ENCODE measurements at places on chromosomes 2 and 18.

- no peak for DNase-seq
Measured at GRCh38 chr2:206863196-206863595, 76.1 kb upstream of the CPO start.

GRCh38 chr2:73257425-73258125 is 23.5 kb downstream of the CCT7 start:
- DNase-seq, result no peak

- DNase-seq, result no peak
Measured at GRCh38 chr2:175161-175786, 88.6 kb downstream of the SH3YL1 start.

DNA sequence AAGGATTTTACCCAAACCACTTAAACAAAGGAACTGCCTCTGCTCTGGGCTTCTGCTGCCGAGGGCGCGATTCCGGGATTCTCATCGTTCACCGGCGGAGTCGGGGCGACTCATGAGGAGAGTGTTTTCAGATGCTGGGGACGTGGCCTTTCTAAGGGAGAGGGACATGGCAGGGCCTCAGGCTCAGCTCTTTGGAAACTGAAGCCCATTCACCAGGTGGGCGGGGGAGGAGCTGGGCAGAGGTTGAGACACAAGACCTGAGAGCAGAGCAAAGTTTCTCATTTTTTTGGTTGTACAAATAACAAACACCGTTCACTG is 29.8 kb downstream of the NFATC1 start:
- no peak for DNase-seq

GRCh38 chr2:175035806-175036205 is 30.6 kb upstream of the CHN1 start:
- DNase-seq, result no peak

DNA sequence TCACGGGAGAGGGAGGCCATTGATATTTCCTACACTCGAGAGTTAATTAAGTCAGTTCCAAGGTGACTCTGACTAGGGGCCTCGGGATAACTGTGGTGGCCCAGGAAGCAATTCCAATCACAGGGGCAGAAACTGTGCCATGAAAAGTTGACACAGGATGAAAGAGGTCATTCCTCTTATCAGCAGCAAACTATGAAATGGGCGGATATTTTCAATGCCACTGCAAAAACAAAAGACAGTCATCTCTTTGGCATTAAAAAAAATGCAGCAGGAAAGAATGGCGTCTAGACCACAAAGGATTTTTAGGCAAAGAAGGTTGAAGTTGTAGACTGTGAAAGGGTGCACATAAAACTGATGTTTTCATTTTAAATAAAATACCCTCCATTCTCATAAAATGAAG is 50.0 kb downstream of the TGIF1 start:
- no peak for DNase-seq

DNA sequence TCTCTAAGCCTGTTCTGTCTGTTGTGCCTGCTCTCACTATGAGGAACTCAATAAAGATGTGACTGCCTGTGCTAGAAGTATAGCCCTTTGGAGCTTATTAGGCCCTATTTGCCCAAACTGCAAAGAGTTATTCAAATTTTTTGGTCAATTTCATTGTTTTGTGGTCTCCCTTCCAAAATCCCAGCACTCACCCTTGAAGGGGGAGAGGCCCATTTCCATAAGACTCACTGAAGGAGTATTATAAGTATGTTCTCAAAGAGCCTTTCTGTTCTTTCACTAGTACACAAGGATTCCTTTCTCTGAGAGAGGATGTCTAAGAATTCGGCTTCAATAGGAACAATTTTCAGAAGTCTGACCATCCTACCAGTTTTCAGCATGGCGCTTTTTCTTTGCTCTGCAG is 641.9 kb upstream of the REG3G start:
- DNase-seq, result no peak

- no peak for DNase-seq
Measured at GRCh38 chr2:9030190-9030589, 26.7 kb upstream of the MBOAT2 start.

DNA sequence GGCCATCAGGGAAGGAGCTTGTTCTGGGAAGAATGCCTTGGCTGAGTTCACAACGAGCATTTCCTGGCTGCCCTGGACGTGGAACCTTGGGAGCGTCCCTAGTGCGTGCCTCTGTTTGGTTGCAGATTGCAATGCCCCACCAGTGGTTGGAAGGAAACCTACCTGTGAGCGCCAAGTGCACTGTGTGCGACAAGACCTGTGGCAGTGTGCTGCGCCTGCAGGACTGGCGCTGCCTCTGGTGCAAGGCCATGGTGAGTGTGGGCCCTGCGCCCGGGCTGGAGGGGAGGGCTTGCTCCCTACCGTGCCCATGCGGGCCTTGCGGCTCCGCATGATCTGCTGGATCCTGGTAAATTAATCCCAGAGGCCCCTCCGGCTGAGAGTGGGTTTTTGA is 81.9 kb downstream of the DGKD start:
- no peak for DNase-seq

DNA sequence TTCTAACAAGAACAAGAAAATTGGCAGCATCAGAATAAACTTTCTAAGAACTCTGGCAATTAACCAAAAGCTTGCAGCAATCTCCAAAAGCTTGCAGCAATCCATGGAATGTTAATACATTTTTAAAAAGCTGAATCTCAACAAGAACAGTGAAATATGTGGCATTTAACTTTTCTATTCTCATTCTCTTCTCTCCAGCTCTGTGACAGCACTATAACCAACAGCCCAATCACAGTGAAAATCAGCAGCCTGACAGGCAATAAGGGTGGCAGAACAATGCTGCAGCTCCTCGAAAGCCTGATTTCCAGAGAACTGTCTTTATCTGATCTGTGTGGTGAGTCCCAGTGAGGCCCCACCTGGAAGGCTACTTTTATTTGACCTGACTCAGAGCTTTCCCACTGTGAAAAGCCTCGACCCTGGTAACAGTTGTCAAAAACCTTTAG is 60.0 kb downstream of the TMEM131 start:
- DNase-seq, result no peak

DNA sequence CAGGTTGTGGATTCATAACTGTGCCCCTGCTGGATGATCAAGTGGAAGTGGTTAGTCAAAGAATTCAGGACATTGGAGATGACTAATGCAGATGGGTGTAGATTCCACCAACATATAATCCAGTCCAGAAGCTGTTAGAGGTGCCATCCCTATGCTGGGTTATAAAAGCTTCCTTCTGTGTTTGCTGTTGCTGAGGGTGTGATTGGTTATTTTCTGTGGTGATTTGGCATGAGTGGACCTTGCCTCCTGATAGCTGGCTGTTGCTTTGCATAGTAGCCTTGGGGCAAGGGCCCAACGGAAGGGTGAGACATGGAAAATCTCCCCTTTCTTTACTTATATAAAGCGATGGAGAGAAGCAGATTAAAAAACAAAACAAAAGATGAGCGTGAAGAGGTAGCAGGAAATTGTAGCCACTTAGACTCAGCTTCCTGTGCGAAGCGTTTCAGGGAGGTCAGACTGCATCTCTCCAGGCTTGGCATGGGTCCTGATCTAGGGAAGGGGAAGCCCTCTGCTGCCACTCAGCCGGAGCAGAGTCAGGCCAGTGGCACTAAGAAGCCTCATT is 190.4 kb downstream of the FMNL2 start:
- DNase-seq, result no peak

- no peak for DNase-seq
Measured at GRCh38 chr2:85506768-85507181, 32.2 kb upstream of the MAT2A start.

- DNase-seq, result no peak
Measured at GRCh38 chr2:98381494-98381893, 35.2 kb downstream of the CNGA3 start.

GRCh38 chr2:68365087-68365486 is at the start of gene PLEK:
Gene PLEK, plus strand, starts transcription at chr2:68365282. Its CDS starts 70 bp downstream, at chr2:68365352.
- DNase-seq, result no peak
